ENCODE measurements at places on chromosomes 3 and 15. TPM values are rescaled to one million over a fixed set of nuclear protein-coding genes. Genes with fewer than 3 reads are reported as not detected.

NOX5 gene
- total RNA-seq = 2.9 TPM

SERINC4 gene
- total RNA-seq = not detected

CPEB1 gene
- 12.1 TPM for total RNA-seq

ITGA11 gene
- 90.7 TPM for total RNA-seq

- peak; percentile 62 for DNase-seq
These were observed 63.6 kb upstream of the ARL8B start for GRCh38 chr3:5058471-5058951.

- no peak for DNase-seq
These were observed 10.5 kb upstream of the CCK start for GRCh38 chr3:42276141-42277132.

- DNase-seq = no peak
These were observed 26.3 kb downstream of the GABRR3 start for GRCh38 chr3:98008855-98009254.

DNA sequence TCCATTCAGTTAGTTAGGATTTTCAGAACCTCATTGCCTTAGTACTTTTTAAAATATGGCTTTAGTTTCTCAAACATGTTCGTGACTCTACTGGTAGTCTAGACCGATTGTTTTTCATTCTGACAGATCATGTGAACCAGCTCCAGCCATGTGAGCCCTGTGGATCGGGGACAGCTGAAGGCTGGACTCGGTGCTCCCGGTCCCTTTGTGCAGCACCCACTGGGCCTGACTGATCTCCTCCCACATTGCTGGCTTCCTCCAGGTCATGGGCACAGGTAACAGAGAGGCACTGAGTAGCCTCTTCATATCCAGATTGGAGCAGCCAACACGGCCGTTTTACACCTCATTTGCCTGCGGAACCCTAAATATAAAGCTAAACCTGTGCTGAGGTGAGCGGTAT is 30.5 kb downstream of the NIPA2 start:
- no peak for DNase-seq

- peak; percentile 96 for DNase-seq
These were observed 54.6 kb upstream of the MYZAP start for GRCh38 chr15:57537072-57537471.

All from RPMI7951 (cell line).